ENCODE measurements at places on chromosomes 1 and 21. TPM values are rescaled to one million over a fixed set of nuclear protein-coding genes. Genes with fewer than 3 reads are reported as not detected.

Gene RASSF5
- 2.7 TPM for total RNA-seq

Gene SYT2
- total RNA-seq: not detected

Gene PRKAB2
- 25.5 TPM for total RNA-seq

Gene CNKSR1
- not detected for total RNA-seq

Gene SEMA6C
- total RNA-seq: 0.06 TPM

Gene AUNIP
- total RNA-seq: 5.9 TPM

Gene CFHR2
- total RNA-seq: not detected

Gene SEMA4A
- total RNA-seq: 1.8 TPM

Gene C1orf94
- total RNA-seq: 0.39 TPM

Gene SPRR1B
- total RNA-seq: not detected

Gene GLIS1
- total RNA-seq: 2.6 TPM

Gene ITGB3BP
- 49.7 TPM for total RNA-seq

Gene TNFAIP8L2
- not detected for total RNA-seq

Gene GRIK1
- not detected for total RNA-seq

Gene SIPA1L2
- 9.9 TPM for total RNA-seq

Gene TMEM125
- not detected for total RNA-seq

Gene KRTAP27-1
- not detected for total RNA-seq

Gene FCRL1
- not detected for total RNA-seq

Gene SPAG17
- total RNA-seq: not detected
